ENCODE measurements at places on chromosomes 1 and 21. TPM values are rescaled to one million over a fixed set of nuclear protein-coding genes. Genes with fewer than 3 reads are reported as not detected.

SARS1 gene
- polyA plus RNA-seq = 80.7 TPM

SLC25A44 gene
- polyA plus RNA-seq = 12.6 TPM

SPRR1A gene
- not detected for polyA plus RNA-seq

S100A7 gene
- not detected for polyA plus RNA-seq

KPRP gene
- polyA plus RNA-seq = not detected

DPT gene
- polyA plus RNA-seq = 93.7 TPM

H6PD gene
- polyA plus RNA-seq = 30.9 TPM

KLF17 gene
- 0.09 TPM for polyA plus RNA-seq

PLA2G5 gene
- polyA plus RNA-seq = not detected

CFAP74 gene
- polyA plus RNA-seq = 0.05 TPM

OR2L2 gene
- not detected for polyA plus RNA-seq

PCP4 gene
- 2.6 TPM for polyA plus RNA-seq

CTNNBIP1 gene
- 68.9 TPM for polyA plus RNA-seq

ADCY10 gene
- polyA plus RNA-seq = not detected

ARHGEF16 gene
- polyA plus RNA-seq = 0.35 TPM

PIGR gene
- not detected for polyA plus RNA-seq

GBP2 gene
- 1.4 TPM for polyA plus RNA-seq

UAP1 gene
- 37.4 TPM for polyA plus RNA-seq

TMEM82 gene
- not detected for polyA plus RNA-seq

BSND gene
- 0.04 TPM for polyA plus RNA-seq

ZNF593OS gene
- polyA plus RNA-seq = 1.6 TPM

NCMAP gene
- not detected for polyA plus RNA-seq

IL20 gene
- not detected for polyA plus RNA-seq

BECN2 gene
- polyA plus RNA-seq = 0.56 TPM

LRRC53 gene
- not detected for polyA plus RNA-seq

TSPAN1 gene
- 0.52 TPM for polyA plus RNA-seq

MXRA8 gene
- polyA plus RNA-seq = 66.9 TPM

RAVER2 gene
- 25.2 TPM for polyA plus RNA-seq

LRRC3 gene
- 2.0 TPM for polyA plus RNA-seq

TOR3A gene
- 16.0 TPM for polyA plus RNA-seq

AKR7A3 gene
- polyA plus RNA-seq = 1.2 TPM

MMEL1 gene
- polyA plus RNA-seq = 0.40 TPM

PRAMEF18 gene
- not detected for polyA plus RNA-seq

TRIM58 gene
- 6.0 TPM for polyA plus RNA-seq

ASTN1 gene
- polyA plus RNA-seq = 3.9 TPM

S100A14 gene
- 0.32 TPM for polyA plus RNA-seq

NPR1 gene
- polyA plus RNA-seq = 17.6 TPM

RHBG gene
- polyA plus RNA-seq = not detected

PACC1 gene
- polyA plus RNA-seq = 8.7 TPM

TMOD4 gene
- 27.3 TPM for polyA plus RNA-seq

FCGR3A gene
- polyA plus RNA-seq = 1.9 TPM

NEGR1 gene
- polyA plus RNA-seq = 35.6 TPM

SLC41A1 gene
- 40.8 TPM for polyA plus RNA-seq

PROK1 gene
- not detected for polyA plus RNA-seq

ARTN gene
- 0.29 TPM for polyA plus RNA-seq

TCP10L gene
- 1.2 TPM for polyA plus RNA-seq

ENSA gene
- polyA plus RNA-seq = 109 TPM

LIPI gene
- 0.12 TPM for polyA plus RNA-seq

GJC2 gene
- 0.70 TPM for polyA plus RNA-seq

COL16A1 gene
- 111 TPM for polyA plus RNA-seq

GJA8 gene
- polyA plus RNA-seq = not detected

HSD3B1 gene
- polyA plus RNA-seq = 0.66 TPM

TAS1R2 gene
- not detected for polyA plus RNA-seq

C1QA gene
- polyA plus RNA-seq = 41.3 TPM

CDCA8 gene
- polyA plus RNA-seq = 10.1 TPM

USP48 gene
- polyA plus RNA-seq = 39.5 TPM

SAMD11 gene
- polyA plus RNA-seq = 3.0 TPM

Data from muscle of back (tissue), 13 donors.